ENCODE measurements at places on chromosomes 12 and 14.

DNA sequence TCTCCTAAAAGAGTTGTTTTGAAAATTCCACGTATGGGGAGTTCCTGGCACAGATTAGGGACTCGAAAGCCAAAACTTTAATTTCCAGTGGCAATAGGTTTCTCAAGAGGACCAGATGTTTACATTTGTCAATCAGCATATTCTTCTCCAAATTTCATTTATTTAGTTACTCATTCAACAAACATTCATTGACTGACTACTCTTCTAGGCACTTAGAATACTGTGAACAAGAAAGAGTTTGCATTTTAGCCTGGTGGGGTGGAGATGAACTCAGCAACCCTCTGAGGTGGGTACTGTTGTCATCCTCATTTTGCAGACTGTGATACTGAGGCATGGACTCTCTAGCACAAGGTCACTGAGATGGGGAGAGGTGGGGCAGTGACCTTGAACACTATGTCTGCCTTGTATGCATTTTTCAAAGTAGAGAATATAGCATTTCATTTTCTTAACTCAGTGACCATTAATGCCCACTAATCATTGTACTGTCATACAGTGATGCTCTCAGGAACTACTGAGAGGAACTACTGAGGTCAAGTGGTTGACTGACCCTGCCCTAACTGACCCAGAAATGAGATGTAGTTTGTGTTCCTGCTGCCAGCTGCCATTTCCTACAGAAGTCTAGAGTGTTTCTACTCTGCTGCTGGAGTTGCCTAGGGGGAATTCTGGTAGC is 2.2 kb downstream of the L3HYPDH start:
- peak overlapping the region; percentile 61 for H3K27ac ChIP-seq
- H3K4me3 ChIP-seq = no peak overlapping the region
- no peak for DNase-seq

DNA sequence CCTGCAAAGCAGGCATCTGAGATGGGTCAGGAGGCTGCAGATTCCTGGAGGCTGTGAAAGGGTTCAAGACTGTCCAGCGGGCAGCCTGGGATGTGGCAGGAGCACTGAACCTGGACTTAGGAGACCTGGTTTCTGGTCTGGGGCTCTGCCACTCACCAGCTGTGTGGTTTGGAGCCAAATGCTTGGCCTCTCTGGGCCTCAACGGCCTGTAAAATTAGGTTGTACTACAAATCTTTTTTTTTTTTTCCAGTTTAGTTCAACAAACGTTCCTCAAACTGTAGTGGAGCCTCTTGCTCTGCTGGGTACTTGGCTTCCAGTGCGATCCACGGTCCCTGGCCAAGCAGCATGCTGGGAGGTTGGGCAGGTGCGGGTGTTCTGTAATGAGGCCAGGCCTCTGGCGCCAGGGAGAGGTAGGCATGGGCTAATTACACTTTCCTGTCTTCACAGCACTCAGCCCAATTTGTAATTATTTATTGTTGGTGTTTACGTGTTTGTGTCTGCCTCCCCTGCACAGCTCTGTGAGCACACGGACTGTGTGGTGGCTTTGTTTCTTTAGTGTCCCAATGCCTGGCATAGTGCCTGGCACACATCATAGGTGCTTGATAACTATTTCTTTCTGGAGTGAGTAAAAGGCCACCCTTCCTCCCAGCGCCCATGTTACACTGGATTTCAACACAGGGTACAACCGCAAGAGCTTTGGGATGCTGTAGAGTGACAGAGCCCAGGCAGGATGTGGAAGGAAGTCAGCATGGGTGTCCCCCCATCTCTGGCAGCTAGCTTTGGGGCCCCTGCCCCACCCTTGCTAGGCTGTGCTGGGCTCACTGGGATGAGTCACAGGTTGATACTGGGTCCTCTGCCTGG is 5.8 kb upstream of the KRT80 start:
- no peaks in the 10 kb centered on the region for H3K27me3 ChIP-seq
- no peaks in the 10 kb centered on the region for H3K36me3 ChIP-seq
- no peak overlapping the region for H3K27ac ChIP-seq
- peaks cover 3% of the 10 kb centered on the region for H3K4me1 ChIP-seq

GRCh38 chr12:22658214-22658613 is 33.2 kb downstream of the ETNK1 start:
- no peak for DNase-seq
- no peaks in the 10 kb centered on the region for H3K36me3 ChIP-seq
- H3K4me1 ChIP-seq = no peaks in the 10 kb centered on the region
- H3K4me3 ChIP-seq = no peak overlapping the region
- H3K27me3 ChIP-seq = no peaks in the 10 kb centered on the region

- no peaks in the 10 kb centered on the region for H3K27me3 ChIP-seq
- no peak overlapping the region for H3K27ac ChIP-seq
- no peaks in the 10 kb centered on the region for H3K4me1 ChIP-seq
Observed at GRCh38 chr12:84551373-84551772, 361.2 kb downstream of the SLC6A15 start.

GRCh38 chr12:115943630-115944391 is 333.7 kb downstream of the MED13L start:
- no peak overlapping the region for H3K27ac ChIP-seq
- no peaks in the 10 kb centered on the region for H3K27me3 ChIP-seq
- no peaks in the 10 kb centered on the region for H3K36me3 ChIP-seq

DNA sequence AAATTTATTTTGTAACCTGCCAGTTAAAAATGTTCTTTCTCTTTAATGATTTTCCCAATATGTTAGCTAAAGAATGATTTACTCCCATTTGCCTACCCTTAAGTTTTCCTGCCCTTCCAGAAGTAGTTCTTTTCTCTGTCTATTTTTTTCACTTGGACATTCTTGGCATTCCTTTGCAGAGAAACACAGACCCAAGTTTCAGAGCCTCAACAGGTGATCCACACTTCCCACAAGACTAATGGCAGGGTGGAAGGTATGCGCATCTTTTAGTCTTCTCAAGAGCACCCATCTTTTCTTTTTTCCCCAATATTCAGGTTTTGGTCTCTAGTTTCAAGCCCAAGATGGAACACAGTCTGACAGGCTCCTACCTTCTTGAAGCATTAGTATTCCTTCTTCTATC is 420.7 kb downstream of the ADAMTS20 start:
- H3K27ac ChIP-seq = no peak overlapping the region
- no peaks in the 10 kb centered on the region for H3K27me3 ChIP-seq
- H3K36me3 ChIP-seq = no peaks in the 10 kb centered on the region
- H3K4me1 ChIP-seq = peaks cover 2% of the 10 kb centered on the region
- H3K4me3 ChIP-seq = no peak overlapping the region

DNA sequence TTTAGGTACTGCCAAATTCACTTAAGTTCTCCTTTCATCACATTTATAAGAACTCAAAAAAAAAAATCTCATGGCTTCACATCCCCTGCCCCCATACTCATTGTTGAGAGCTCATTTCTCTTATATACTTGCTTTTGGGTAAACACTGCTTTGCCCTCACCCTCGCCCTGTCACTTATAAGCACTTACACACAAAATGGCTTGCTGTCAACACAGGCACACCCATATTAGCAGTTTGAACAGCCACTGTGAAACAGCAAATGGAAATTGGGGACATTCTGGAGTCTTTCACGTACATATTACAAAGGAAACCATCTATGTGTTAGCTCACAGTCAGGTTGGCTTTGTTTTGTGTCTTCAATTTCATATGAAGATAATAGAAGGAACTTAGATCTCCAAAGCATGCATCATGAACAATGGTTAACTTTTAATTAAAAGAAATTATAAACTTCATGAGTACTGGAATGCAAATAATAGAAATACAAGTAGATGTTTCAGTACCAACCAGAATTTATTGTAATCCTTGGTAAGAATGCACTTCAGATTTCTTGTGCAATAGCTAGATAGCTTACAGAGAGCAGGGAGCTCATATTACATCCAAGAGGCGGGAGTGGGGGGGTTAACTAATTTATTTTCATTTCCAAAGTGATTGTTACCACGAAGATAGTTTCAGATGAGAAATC is 272.2 kb downstream of the ALG10B start:
- DNase-seq = no peak
- no peaks in the 10 kb centered on the region for H3K36me3 ChIP-seq
- H3K27ac ChIP-seq = no peak overlapping the region
- no peaks in the 10 kb centered on the region for H3K27me3 ChIP-seq
- H3K4me1 ChIP-seq = no peaks in the 10 kb centered on the region

- no peaks in the 10 kb centered on the region for H3K36me3 ChIP-seq
- H3K4me1 ChIP-seq = no peaks in the 10 kb centered on the region
Observed at GRCh38 chr12:52913431-52913821, 8.6 kb upstream of the KRT8 start.

- no peaks in the 10 kb centered on the region for H3K4me1 ChIP-seq
- H3K27me3 ChIP-seq = no peaks in the 10 kb centered on the region
- no peak overlapping the region for H3K27ac ChIP-seq
Observed at GRCh38 chr12:119447126-119447525, 112.6 kb downstream of the CCDC60 start.

- no peaks in the 10 kb centered on the region for H3K36me3 ChIP-seq
- H3K4me3 ChIP-seq = no peak overlapping the region
- no peak overlapping the region for H3K27ac ChIP-seq
- peak; percentile 50 for DNase-seq
- no peaks in the 10 kb centered on the region for H3K27me3 ChIP-seq
Observed at GRCh38 chr12:24838531-24838950, 110.4 kb downstream of the BCAT1 start.

- no peaks in the 10 kb centered on the region for H3K36me3 ChIP-seq
- H3K27ac ChIP-seq = no peak overlapping the region
- no peaks in the 10 kb centered on the region for H3K4me1 ChIP-seq
- no peaks in the 10 kb centered on the region for H3K27me3 ChIP-seq
Observed at GRCh38 chr12:54051874-54052437, 1.7 kb upstream of the HOXC4 start.

DNA sequence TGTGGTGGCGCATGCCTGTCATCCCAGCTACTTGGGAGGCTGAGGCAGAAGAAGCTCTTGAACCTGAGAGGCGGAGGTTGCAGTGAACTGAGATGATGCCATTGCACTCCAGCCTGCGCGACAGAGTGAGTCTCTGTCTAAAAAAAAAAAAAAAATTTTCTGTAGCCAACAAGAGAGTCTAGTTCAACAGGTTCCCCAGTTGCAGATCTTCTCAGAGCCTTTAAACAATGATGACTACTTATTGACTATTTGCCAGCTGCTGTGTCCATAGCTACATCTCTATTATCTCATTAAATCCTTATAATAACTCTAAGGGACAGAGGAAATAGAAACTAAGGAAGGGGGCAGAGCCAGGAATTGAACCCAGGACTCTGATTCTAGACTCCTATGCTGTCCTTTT is 15.2 kb upstream of the MYL2 start:
- no peak overlapping the region for H3K27ac ChIP-seq
- no peak for DNase-seq
- H3K27me3 ChIP-seq = no peaks in the 10 kb centered on the region
- H3K4me1 ChIP-seq = no peaks in the 10 kb centered on the region
- H3K36me3 ChIP-seq = no peaks in the 10 kb centered on the region

GRCh38 chr12:50230217-50230616 is 53.1 kb downstream of the LIMA1 start:
- DNase-seq = no peak
- H3K36me3 ChIP-seq = no peaks in the 10 kb centered on the region
- no peak overlapping the region for H3K27ac ChIP-seq
- H3K27me3 ChIP-seq = no peaks in the 10 kb centered on the region
- H3K4me3 ChIP-seq = no peak overlapping the region

GRCh38 chr14:50001151-50001998 is 108.5 kb downstream of the ARF6 start:
- peak overlapping the region; percentile 78 for H3K27ac ChIP-seq
- no peaks in the 10 kb centered on the region for H3K36me3 ChIP-seq
- H3K4me3 ChIP-seq = no peak overlapping the region
- H3K27me3 ChIP-seq = no peaks in the 10 kb centered on the region
- DNase-seq = peak; percentile 62

GRCh38 chr12:92431146-92431545 is 271.6 kb upstream of the PLEKHG7 start:
- H3K36me3 ChIP-seq = no peaks in the 10 kb centered on the region
- H3K4me3 ChIP-seq = no peak overlapping the region
- no peak for DNase-seq
- H3K4me1 ChIP-seq = no peaks in the 10 kb centered on the region
- H3K27me3 ChIP-seq = peaks cover 2% of the 10 kb centered on the region

- H3K36me3 ChIP-seq = no peaks in the 10 kb centered on the region
- H3K4me3 ChIP-seq = no peak overlapping the region
- no peak overlapping the region for H3K27ac ChIP-seq
- no peaks in the 10 kb centered on the region for H3K4me1 ChIP-seq
- no peaks in the 10 kb centered on the region for H3K27me3 ChIP-seq
Observed at GRCh38 chr14:96629082-96629481, 126.9 kb downstream of the PAPOLA start.

DNA sequence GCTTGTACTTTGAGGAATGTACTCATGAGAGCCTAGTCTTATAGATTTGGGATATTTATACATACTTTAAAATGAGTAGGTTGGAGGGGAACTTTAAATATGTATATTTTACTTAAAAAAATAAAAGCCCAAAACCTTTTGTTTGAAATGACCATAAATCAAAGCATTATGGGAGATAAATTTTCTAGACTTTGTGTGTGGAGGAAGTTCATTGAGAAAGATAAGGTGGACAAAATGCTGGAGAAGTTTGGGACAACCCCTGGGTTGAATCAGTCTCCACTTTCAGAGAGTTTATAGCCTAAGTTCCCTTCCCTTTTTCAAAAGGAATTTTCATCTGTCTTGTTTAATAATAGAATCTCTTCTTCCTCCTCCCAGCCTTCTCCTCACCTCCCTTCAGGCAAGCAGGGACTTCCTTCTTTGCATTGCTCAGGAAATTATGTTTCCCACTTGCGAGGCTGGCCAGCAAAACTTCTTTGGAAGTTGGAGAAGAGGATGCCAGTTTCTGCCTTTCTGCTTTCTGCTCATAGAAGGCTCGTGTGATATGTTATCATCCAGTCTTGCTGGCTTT is 54.2 kb downstream of the CHST11 start:
- H3K4me3 ChIP-seq = no peak overlapping the region
- H3K27ac ChIP-seq = no peak overlapping the region
- H3K36me3 ChIP-seq = no peaks in the 10 kb centered on the region
- H3K4me1 ChIP-seq = peaks cover 8% of the 10 kb centered on the region
- DNase-seq = no peak

DNA sequence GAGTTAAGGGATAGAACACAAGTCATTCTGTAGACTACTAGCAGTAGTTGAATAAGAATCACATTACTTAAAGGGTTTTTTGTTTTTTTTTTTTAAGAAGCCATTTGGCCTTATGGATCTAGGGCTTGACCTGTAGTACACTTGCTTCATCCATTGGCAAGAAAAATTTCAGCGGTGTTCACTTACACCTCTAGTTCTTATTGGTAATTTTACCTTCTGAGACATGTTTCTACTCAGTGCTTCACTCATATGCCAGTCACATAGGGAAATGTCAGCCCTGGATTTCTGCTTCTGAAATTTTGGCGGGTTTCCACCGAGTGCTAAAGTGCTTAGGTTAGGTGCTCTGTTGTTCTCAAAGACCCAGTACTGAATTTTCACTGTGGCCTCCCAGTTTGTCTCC is 72.9 kb downstream of the FRMD6 start:
- H3K27ac ChIP-seq = no peak overlapping the region
- H3K36me3 ChIP-seq = peaks cover 8% of the 10 kb centered on the region
- no peak overlapping the region for H3K4me3 ChIP-seq
- no peaks in the 10 kb centered on the region for H3K27me3 ChIP-seq
- DNase-seq = no peak
- H3K4me1 ChIP-seq = no peaks in the 10 kb centered on the region

DNA sequence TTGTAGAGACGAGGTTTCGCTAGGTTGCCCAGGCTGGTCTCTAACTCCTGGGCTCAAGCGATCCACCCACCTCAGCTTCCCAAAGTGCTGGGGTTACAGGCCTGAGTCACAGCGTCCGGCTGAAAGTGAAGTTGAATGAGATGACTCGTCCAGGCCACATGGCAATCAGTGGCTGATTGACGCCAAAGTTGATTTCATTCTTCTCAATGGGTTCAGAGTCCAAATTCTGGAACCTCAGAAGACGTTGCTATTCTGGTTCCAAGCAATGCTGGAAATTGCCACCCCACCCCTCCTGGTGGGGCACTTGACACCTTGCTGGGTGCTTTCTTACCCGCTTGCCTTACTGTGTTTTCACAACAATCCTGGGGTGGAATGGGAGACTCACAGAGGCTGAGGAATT is 14.9 kb downstream of the ABCB9 start:
- no peaks in the 10 kb centered on the region for H3K36me3 ChIP-seq
- no peaks in the 10 kb centered on the region for H3K27me3 ChIP-seq
- H3K4me3 ChIP-seq = no peak overlapping the region
- no peak overlapping the region for H3K27ac ChIP-seq
